Motor neuron (in vitro differentiated cells): ENCODE measurements at places on chromosomes 3 and 15.

- no peak for ATAC-seq
These were observed 34.4 kb downstream of the TMEM45A start for GRCh38 chr3:100526613-100527346.

GRCh38 chr15:89657686-89658200 is 2.5 kb upstream of the KIF7 start:
- no peak for ATAC-seq

DNA sequence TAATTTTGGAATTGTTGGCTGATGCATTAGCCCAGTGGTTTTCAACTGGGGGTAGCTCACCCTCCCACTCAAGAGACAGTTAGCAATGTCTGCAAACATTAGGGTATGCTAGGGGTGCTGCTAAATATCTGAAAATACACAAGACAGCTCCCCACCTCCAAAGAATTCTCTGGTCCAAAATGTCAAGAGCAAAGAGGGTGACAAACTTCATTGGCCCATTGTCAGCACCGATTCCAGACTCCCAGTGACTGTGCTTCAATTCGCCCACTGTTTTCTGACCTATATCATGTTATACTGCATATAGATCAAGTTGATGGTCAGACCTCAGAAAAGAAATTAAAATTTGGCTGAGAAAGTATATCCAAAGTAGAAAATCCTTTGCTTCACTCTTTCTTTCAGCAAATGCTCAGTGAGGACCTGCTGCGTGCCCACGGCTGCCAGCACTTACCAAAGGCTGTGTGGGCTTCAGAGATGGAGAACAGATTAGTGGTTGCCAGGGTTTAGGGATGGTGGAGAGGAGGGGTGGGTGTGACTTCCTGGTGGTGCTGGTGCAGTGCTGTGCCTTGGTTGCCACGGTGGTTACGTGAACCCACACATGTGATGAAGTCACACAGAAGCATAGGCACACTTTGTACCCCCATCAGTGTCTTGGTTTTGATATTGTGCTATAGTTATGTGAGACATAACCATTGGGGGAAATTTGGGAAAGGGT is 204.0 kb downstream of the PLCL2 start:
- no peak for ATAC-seq

DNA sequence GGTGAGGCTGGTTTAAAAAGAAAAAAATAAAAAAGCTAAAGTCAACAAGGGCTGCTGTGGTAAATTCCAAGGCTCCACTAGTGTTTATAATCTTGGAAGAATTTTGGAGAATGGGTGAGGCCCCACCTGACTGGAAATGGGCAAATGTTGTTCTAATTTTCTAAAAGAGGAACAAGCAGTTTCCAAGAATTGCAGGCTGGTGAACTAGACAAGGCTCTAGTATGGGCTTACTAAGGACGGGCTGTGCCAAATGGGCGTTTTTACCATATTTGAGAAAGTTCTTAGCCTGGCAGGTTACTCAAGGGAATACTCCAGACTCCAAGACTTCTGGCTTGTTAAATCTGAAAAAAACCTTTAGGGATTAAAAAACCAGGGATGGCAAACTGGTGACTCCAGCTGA is 67.0 kb upstream of the ABHD2 start:
- ATAC-seq = no peak

DNA sequence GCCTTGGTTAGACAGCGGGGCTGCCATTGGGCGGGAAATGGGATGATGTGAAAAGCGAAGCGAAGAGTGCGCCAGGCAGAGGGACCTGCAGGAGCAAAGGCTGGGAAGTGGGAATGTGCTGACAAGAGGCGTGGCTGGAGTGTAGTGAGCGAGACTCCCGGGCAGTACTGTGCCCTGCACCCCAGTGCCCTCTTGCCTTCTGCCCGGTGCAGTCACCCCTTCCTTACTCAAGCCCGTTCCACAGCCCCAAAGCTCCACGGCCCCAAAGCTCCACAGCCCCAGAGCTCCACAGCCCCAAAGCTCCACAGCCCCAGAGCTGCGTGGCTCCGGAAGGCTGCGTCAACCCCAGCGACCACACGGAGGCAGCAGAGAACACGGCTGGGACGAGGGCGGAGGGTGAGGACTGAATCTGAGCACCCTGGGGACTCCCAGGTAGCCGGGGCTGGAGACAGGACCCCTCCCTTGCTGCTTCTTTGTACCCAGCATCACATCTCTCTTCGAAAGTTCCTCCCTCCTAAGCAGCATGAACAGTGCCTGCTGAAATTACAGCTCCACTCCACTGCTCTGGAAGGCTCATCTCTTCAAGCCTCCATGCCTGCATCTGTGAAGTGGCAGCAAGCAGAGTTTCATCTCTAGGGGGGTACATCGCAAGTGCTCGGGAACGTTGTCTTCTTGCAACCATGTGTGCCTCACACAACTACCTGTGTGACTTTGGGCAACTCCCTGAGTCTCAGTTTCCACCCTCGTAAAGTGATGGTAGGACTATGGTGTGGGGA is 108.9 kb downstream of the FBLN2 start:
- peak; percentile 80 for ATAC-seq

GRCh38 chr3:132898141-132898540 is 140.1 kb upstream of the TMEM108 start:
- ATAC-seq = no peak

- ATAC-seq = no peak
These were observed 26.4 kb downstream of the PTPN23 start for GRCh38 chr3:47407237-47407636.

- peak; percentile 82 for ATAC-seq
These were observed 106.2 kb upstream of the PLAAT1 start for GRCh38 chr3:193134856-193135255.

- ATAC-seq = no peak
These were observed 4.5 kb upstream of the TKT start for GRCh38 chr3:53260286-53260785.

DNA sequence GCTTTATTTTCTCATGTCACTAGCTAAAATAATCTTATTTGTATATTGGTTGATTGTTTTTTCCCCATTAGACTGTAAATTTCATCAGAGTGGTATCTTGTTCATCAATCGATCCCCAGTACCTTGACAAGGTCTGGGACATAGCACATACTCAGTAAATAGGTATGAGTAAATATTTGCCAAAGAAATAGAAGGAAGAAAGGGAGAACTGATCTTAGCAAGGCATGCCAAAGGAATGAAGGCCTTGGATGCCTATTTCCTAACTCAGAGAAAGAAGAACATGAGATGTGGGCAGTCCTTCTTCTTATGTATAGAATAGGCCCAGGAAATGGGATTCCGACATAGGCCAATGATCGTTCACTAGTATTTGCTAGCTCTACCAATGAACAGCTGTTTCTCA is 54.7 kb downstream of the ISL2 start:
- no peak for ATAC-seq
